ENCODE measurements at places on chromosomes 12 and 14. TPM values are rescaled to one million over a fixed set of nuclear protein-coding genes. Genes with fewer than 3 reads are reported as not detected.
A peak's percentile ranks its signal among the peaks of the same experiment; 100 is the strongest.

- H3K27ac ChIP-seq: no peak overlapping the region
- no peaks in the 10 kb centered on the region for H3K27me3 ChIP-seq
- no peak for DNase-seq
Measured at GRCh38 chr14:90487031-90487430, 90.2 kb downstream of the CALM1 start.

TMEM119 gene
- total RNA-seq: 0.20 TPM

DNA sequence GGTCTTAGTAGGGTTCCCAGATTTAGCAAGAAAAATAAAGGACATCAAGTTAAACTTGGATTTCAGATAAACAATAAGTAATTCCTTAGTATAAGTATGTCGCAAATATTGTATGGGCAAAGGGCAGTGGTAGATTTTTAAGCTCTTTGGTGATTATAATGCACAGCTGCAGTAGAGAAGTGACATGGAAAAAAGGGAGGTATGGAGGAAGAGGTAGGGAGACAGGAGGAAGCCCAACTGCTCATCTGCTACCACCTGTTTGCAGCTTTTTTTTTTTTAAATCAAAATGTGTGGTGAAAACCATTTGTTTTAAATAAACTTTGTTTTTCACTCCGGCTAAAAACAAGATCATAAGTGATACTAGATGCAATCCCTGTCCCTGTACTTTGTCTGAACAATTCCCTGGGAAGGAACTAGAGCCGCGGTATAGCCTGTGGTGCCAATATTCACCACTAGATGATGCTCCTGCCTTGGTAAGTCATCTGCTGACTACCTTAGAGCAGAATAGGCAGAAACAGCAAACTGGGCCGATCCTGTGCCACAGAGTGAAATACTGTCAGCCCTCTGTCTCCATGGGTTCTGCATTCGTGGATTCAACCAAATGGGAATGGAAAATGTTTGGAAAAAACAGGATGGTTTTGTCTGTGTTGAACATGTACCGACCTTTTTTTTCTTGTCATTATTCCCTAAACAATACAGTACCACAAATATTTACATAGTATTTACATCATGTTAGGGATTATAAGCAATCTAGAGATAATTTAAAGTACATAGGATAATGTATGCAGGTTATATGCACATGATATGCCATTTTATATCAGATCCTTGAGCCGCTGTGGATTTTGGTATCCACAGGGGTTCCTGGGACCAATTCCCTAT lies 62.4 kb upstream of the PLBD1 start:
- peak; percentile 82 for DNase-seq
- no peaks in the 10 kb centered on the region for H3K27me3 ChIP-seq
- H3K27ac ChIP-seq: 0 out of 2 replicates have a peak overlapping the region, but pooled peaks have one; percentile 30
- H3K4me1 ChIP-seq: peaks cover 19% of the 10 kb centered on the region
- no peak overlapping the region for H3K4me3 ChIP-seq
- no peaks in the 10 kb centered on the region for H3K36me3 ChIP-seq

GRCh38 chr14:88247228-88247627 lies 75.8 kb downstream of the KCNK10 start:
- peaks cover 5% of the 10 kb centered on the region for H3K4me1 ChIP-seq
- H3K4me3 ChIP-seq: no peak overlapping the region
- H3K27me3 ChIP-seq: no peaks in the 10 kb centered on the region
- DNase-seq: no peak

TPH2 gene
- total RNA-seq: 0.55 TPM

- H3K4me3 ChIP-seq: no peak overlapping the region
- peaks cover 26% of the 10 kb centered on the region for H3K4me1 ChIP-seq
- peaks cover 24% of the 10 kb centered on the region for H3K36me3 ChIP-seq
- no peak for DNase-seq
- H3K27me3 ChIP-seq: peaks cover 28% of the 10 kb centered on the region
Measured at GRCh38 chr12:89153341-89153740, 199.0 kb downstream of the DUSP6 start.

DNA sequence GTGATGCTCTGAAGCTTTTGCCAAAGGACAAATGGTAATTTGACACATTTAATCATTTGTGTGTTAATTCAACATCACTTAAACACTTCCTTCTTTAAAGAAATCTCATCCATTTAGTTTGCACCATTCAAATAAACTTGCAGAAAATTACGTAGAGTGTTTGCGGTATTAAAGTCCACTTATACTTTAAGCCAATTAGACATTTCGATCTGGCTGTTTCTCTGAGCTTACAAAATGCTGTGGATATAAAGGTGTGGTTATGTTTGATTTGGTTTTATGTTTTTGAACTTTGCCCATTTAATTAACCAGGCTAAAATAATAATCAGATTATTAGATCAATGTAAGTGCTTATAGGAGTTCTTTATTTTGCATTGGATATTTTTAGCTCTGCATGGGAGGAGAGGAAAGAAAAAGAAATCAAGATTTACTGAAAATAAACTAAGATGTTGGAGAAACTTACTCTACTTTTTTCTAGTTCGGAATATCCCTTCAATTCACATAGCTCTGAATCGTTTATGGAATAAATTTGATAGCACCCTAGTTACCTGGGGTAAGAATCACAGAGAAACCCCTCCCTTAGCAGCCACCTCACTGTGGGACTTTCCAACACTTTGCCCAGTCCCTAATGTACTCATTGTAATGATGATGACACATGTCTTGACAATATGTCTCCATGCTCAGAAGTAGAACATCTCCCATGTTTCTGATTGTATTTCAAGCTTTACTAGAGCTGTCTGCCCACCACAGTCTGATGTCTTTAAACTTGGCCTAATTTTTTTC lies 268.0 kb downstream of the BTG1 start:
- H3K27ac ChIP-seq: no peak overlapping the region
- H3K27me3 ChIP-seq: no peaks in the 10 kb centered on the region
- H3K36me3 ChIP-seq: peaks cover 2% of the 10 kb centered on the region
- H3K4me3 ChIP-seq: no peak overlapping the region
- DNase-seq: no peak
- H3K4me1 ChIP-seq: no peaks in the 10 kb centered on the region

DNA sequence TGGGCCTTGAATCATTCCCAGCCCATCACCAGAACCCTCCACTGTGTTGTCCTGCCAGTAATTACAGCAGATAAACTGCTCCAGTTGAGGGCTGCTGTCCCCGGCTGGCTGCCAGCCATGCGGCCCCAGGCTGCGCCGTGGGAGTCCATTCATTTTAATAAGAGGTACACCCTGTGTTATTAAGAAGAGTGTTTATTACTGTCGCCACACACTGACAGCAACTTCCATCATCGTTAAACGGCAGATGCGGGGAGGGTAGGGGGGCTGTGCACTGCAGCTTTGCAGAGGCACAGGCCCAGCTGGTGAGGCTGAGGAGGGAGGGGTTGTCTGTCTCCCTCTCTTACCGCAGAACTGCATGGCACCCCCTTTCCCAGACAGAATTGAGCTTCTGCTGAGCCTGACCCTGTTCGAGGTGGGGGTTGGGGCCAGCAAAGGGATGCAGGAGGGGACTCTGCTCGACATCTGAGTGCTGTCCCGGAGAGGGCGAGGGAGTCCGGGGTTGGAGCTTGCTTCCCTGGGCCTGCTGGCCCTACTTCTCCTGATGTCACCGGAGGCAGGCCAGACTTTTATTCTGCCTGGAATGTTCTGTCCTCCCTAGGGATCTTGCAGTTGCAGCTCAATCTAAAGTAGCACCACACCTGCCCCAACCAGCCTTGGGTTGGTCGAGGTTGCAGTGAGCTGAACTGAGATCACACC lies 33.8 kb upstream of the GPATCH2L start:
- DNase-seq: no peak
- H3K4me1 ChIP-seq: peaks cover 49% of the 10 kb centered on the region
- no peaks in the 10 kb centered on the region for H3K27me3 ChIP-seq
- H3K27ac ChIP-seq: no peak overlapping the region
- no peaks in the 10 kb centered on the region for H3K36me3 ChIP-seq
- no peak overlapping the region for H3K4me3 ChIP-seq

GRCh38 chr12:34354239-34355200 lies 332.2 kb downstream of the ALG10 start:
- H3K27ac ChIP-seq: no peak overlapping the region
- H3K4me3 ChIP-seq: no peak overlapping the region
- no peaks in the 10 kb centered on the region for H3K4me1 ChIP-seq
- peaks cover 8% of the 10 kb centered on the region for H3K27me3 ChIP-seq
- DNase-seq: no peak
- H3K36me3 ChIP-seq: peaks cover 26% of the 10 kb centered on the region

TXNDC16 gene
- 11.4 TPM for total RNA-seq

DNA sequence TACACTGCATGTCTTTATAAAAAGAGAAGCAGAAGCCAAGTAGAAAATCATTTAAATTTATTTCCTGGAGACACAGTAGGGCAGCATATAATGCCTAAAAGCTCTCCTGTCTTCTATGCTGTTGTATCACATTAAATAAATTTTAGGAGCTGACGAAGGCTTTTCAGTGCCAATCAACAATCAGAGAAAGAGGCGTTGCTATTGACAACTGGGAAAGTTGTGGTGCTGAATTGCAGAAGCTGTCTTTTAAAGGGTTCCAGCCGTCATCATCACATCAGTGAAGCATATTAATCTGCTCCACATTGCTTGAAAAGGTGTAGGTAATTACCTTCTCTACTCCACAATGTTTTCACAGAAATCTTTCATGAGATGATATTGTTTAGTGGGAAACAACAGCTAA lies 103.9 kb downstream of the FSCB start:
- H3K4me1 ChIP-seq: no peaks in the 10 kb centered on the region
- H3K4me3 ChIP-seq: no peak overlapping the region
- no peaks in the 10 kb centered on the region for H3K27me3 ChIP-seq
- no peaks in the 10 kb centered on the region for H3K36me3 ChIP-seq
- no peak overlapping the region for H3K27ac ChIP-seq

DNA sequence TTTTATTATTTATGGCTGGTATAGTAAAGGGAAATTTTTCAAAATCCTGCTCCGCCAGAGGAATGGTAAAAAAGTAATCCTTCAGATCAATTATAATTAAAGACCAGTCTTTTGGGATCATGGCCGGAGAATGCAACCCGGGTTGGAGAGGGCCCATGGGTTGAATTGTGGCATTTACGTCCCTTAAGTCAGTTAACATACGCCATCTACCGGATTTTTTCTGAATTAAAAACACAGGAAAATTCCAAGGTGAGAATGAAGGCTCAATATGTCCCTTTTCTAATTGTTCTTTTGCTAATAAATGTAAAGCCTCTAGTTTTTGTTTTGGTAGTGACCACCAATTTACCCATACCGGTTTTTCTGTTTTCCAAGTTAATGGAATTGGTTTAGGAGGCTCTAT lies 602.8 kb downstream of the ALG10 start:
- peaks cover 80% of the 10 kb centered on the region for H3K36me3 ChIP-seq
- H3K27ac ChIP-seq: no peak overlapping the region
- peaks cover 3% of the 10 kb centered on the region for H3K27me3 ChIP-seq
- no peak overlapping the region for H3K4me3 ChIP-seq

DNA sequence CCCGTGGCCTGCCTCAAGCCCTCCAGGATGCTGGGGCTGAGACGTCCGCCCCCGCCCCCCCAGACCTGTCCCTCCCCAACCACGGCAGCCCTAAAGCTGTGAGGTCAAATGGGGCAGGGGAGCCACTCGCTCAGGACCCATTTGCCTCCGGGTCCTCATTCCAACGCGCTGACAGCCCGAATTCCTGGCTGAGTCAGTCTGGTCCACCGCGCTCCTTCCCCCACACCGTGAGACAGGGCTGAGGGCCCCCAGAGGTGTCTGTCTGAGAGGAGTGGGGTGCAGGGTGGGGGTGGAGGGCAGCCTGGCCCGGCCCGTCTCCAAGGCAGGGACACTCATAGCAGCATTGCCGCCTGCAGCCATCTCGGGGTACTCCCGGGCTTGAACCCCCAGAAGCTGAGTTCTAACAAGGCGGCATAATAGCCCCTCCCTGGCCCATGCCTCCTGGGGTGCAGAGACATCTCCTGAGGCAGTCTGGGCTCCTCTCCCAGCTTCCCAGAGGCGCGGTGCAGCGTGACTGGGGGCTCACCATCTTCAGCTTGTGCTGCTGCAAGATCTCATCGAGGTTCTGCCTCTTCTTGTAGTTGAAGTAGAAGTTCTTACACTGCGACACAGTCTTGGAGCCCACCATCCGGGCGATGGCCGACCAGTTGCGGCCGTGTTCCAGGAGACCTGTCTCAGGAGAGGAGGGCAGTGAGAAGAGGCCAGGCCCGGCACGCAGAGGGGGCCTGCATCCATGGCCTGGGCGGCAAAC lies 90.5 kb downstream of the RFLNA start:
- no peak for DNase-seq
- H3K4me3 ChIP-seq: no peak overlapping the region
- peaks cover 9% of the 10 kb centered on the region for H3K36me3 ChIP-seq
- no peaks in the 10 kb centered on the region for H3K27me3 ChIP-seq
- peaks cover 6% of the 10 kb centered on the region for H3K4me1 ChIP-seq

DNA sequence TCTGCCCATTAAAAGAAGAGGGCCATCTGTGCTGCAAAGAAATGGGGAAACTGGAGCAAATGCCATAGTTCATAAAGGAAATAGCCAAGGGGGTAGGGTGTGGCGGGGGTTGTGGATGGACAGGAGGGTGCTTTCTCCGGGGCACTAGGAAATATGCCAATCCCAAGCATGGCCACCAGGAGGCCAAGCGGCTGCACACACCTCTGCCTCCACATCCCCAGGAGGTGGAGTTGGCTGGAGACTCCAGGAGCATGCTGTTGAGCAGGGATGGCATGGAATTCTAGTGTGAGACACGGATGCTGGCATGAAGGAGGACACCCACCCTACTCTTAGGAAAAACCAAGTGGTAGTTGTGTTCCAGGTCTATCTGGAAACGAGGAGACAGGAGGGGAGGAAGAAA lies 25.2 kb downstream of the NID2 start:
- H3K36me3 ChIP-seq: no peaks in the 10 kb centered on the region
- peaks cover 6% of the 10 kb centered on the region for H3K4me1 ChIP-seq
- DNase-seq: peak; percentile 73

DNA sequence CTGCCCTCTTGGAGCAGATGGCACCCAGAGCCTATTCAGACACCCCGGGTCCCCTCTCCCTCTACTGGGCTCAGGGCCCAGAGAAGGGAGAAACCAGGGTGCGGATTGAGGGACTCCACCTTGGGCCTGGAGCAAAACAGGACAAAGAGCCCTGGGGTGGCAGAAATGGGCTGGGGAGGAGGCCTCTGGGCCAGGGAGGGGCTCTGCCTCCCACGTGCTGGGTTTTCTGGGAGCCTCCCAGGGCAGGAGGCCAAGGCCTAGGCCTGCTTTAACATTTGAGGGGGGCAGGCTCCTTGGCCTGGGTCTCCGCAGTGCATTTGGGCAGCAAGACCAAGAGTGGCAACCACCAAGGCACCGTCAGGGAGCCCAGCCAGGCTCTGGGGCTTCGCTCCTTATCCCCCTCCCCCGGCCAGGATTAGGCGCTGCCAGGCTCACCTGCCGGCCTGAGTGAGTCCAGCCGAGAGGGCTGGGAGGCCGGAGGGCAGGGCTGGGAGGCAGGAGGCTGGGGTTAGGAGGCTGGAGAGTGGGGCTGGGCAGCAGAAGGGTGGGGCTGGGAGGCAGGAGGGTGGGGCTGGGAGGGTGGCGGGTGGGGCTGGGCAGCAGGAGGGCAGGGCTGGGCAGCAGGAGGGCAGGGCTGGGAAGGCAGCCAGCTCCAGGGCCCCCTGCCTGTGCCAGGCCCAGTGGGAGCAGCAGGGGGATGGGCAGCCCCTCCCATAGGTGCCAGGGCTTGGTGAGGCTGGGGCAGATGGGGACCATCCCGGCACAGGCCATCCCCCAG lies 101.8 kb upstream of the EIF5 start:
- no peak overlapping the region for H3K4me3 ChIP-seq
- H3K4me1 ChIP-seq: peaks cover 13% of the 10 kb centered on the region
- no peak for DNase-seq
- H3K36me3 ChIP-seq: no peaks in the 10 kb centered on the region
- peaks cover 3% of the 10 kb centered on the region for H3K27me3 ChIP-seq
